ENCODE measurements at places on chromosomes 1 and 21.

- no peak for DNase-seq
These were observed 25.7 kb downstream of the LAMB3 start for GRCh38 chr1:209626346-209627026.

DNA sequence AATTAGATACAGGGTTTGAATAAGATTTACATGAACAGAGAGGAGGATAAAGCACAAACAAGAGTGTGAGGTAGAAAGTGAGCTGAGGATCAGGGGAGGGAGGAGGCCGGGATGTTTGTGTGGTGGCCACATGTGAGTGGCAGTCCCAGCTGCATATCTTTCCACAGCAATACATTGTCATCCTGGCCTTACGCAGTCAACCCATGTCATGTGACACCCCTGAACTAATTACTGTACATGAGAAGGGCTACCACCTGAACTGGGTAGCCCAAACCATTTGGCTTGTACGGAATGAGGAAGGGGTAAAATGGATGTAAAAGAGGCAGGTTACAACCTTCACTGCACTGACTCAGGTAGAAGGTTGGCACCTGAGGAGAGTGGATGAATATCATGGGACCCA lies 4.2 kb downstream of the SLAMF7 start:
- DNase-seq: no peak

GRCh38 chr1:1197551-1198422 lies 8.6 kb downstream of the TNFRSF18 start:
- DNase-seq: no peak

DNA sequence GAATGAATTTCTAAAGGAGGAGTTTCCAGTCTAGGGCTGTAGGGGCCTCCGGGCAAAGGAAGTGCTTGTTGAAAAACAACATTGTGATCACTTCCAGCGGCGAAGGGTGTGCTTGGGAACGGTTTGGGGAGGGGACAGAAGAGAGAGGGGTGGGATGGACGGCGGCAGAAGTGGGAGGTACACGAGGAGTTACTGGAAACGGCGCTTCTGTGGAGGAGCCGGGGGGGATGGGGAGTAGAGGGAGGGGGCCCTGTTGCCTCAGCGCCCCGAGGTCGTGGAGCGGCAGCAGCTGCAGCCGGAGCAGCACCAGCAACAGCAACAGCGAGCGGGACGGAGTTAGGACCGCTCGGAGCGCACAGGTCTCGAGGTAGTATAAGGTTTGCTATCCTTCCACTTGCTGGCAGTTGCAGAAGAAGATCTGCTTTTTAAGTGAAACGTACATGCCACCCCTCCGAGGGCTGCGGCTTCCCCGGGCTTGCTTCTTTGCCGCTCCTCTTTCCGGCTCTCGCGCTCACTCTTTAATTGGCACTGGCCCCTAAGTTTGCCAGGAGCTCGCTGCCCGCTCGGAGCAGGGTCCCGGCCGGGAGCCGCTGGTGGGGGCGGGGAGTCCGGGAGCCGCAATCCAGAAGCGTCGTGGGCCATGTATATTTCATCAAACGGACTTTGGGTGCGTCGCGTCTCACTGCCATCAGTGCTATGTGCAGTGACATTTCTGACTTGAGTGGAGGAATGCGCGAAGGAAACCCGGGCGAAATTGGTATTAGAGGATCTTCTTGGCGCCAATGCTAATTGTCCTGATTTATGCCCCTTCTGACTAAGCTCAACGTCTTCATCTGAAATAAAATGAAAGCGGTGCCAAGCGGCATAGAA lies 771 bp upstream of the NTNG1 start:
- no peak for DNase-seq

- DNase-seq: peak; percentile 51
These were observed 2.9 kb upstream of the LRP8 start for GRCh38 chr1:53330819-53331218.

DNA sequence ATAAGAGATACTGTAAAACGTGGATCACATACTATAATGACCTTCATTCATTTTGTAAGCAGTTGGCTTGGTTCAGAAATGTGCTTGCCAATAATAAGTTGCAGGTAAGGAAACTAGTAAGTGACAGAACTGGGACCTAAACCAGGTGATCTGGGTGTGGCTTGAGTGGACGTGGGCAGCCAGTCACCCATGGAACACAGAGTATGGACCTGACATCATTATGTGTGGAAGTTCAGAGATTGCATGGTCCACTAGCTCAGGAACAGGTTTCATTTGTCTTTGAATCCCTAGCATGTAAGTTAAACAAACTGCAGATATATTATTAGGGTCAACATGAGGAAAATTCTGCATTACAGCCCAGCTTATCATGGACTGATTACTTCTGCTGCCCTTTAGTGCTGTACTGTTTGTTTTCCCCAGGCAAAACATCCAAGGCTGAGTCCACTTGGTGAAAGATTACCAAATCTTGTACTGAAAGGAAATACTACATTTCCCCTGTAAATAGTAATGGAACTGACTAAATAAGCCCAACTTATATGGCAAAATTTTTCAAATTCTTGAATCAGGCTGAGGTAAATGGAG lies 327.3 kb upstream of the SGIP1 start:
- DNase-seq: no peak

GRCh38 chr21:39915881-39916280 lies 48.6 kb downstream of the PCP4 start:
- no peak for DNase-seq

GRCh38 chr1:27883536-27883935 lies 11.2 kb downstream of the THEMIS2 start:
- no peak for DNase-seq

GRCh38 chr1:226697929-226698544 lies 41.0 kb downstream of the ITPKB start:
- DNase-seq: peak; percentile 94

DNA sequence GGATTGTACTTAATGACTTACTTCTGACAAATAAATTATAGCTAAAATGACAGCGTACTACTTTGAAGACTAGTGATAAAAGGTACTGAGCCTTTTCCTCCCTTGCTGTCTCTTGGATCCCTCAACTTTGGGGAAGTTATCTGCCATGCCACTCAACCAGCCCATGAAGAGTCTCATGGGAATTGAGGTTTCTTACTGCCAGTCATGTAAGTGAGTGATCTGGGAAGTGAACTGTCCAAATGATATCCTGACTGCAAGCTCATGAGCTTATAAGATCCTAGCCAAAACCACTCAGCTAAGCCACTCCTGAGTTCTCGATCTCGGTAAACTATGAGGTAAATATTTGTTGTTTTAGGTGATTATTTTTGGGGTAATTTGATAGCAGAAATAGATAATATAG lies 247.8 kb downstream of the NCAM2 start:
- DNase-seq: no peak

DNA sequence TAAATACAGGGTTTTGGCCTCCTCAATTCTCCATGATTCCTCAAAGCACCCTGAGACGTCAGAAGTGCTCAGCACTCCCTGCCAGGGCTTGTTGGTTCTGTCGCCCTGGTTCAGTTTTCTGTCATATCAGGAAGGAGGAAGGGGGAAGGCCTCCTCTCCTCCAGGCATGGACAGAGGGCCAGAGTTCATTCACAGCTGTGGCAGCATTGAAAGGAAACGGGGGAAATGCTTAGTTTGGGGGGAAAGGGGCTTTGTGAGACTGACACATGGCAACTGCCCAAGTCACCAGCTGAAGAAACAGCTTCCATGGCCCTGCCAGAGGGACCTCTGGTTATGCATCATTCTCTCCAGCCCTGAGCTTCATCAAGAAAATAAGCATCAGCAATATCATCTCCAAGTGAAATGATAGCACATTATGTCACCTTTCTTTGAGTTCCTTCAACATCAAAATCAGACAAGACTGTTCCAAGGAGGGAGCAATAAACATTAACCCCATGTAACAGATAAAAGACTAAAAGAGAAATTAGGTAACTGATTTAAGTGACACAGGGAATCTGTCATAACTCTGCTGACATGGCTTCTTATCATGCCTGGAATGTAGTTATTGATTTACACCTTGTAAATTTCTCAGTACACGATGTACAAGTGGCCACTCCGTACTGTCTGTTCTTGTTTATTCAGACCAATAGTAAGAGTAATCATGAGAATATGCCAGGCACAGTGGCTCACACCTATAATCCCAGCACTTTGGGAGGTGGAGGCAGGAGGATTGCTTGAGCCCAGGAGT lies 103.2 kb upstream of the SLC25A33 start:
- no peak for DNase-seq

DNA sequence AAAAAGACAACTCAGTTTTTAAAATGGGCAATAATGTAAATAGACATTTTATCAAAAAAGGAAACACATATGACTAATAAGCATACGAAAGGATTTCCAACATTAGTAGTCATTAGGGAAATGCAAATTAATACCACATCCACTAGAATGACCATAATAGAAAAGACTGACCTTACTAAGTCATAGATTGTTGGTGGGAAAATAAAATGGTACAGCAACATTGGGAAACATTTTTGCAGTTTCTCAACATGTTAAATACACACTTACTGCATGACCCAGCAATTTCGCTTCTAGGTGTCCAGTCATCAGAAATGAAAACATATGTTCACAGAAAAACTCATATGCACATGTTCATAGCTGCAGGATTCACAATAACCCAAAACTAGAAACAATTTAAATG lies 29.9 kb upstream of the SLC44A3 start:
- no peak for DNase-seq

- DNase-seq: no peak
These were observed 141.2 kb downstream of the COL24A1 start for GRCh38 chr1:86015375-86015774.

GRCh38 chr21:32455548-32455947 lies 43.0 kb downstream of the EVA1C start:
- DNase-seq: peak; percentile 51

- no peak for DNase-seq
These were observed 35.6 kb upstream of the SLC16A1 start for GRCh38 chr1:112991402-112992120.

DNA sequence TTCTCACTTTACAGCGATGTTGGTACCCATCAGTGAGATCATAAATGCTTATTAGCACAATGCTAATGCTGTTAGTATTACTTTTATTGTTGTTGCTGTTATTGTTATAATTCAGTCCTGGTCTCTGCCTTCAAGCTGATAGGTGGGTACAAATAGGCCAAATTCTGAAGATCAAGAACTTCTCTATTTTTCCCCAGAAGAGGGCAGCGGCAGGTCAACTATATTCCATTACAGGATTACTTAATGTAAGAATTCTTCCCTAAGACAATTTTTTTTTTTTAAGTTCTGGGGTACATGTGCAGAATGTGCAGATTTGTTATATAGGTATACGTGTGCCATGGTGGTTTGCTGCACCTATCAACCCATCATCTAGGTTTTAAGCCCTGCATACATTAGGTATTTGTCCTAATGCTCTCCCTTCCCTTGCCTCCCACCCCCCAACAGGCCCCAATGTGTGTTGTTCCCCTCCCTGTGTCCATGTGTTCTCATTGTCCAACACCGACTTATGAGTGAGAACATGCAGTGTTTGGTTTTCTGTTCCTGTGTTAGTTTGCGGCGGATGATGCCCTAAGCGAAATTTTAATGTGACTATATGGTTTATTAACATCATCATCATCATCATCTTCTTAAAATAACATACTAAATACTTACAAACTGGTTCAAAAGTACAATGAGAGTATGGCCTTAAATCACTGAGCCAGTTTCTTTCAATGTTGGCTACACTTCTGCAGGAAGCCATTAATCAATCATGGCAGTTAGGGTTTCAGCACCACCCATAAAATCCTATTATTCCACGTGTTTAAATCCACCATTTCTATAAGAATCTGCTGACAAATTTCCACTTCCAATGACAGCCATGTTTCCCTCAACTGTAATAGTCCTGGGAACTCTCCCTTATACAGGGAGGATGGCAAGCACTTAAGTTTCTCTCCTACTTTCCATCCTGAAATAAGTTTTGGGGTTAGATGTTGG lies 19.2 kb downstream of the SLC19A2 start:
- DNase-seq: peak; percentile 63

- no peak for DNase-seq
These were observed 32.5 kb upstream of the SLC44A3 start for GRCh38 chr1:94787691-94788090.

DNA sequence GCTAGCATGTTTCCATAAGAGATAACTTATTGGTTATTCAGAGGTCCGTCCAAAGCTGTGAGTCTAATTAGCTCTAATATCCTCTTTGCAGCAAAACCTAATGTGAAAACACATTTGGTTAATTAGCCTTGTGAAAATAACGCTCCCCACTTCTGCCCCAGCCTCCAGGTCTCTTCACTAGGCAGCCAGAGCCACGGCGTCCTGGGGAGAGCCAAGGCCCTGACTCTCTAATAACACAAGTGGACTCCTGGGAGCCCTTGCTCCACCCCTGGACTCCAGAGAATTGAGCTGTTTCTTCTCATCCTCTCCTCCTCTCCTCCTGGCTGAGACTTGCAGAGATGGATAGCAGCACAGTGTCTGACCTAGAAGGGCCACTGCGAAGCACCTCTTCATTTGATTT lies 78.8 kb downstream of the CCDC185 start:
- no peak for DNase-seq

DNA sequence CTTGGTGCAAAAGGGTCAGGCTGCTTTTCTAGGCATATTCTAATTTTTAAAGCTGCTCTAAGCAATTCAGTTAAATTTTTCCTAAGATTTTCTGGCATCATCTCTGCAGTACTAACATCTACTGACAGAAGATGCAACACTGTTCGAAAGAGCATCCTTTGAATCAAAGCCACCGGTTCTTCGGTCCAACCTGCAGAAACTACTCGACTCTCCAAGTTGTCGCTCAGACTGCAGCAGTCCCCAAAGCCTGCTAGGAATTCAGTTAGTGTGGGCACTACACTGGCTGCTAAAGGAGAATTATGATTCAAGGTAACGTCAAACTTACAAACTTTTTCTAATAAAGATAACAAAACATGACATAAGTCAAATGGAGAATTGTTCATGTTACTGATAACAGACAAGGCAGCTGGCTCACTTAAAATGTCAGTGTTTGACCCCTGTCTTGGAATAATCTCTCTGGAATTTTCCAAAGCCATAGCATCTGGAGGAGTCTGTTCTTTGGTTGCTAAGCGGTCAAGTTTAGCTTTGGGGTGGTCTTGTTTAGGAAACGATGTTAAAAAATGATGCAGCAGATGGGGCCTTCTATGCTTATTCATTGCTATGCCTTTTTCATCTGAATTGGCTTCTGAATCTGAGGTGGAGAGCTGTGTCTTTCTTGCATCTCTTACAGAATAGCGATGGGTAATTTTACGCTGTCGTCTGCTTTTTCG lies 56.9 kb downstream of the LYST start:
- no peak for DNase-seq

GRCh38 chr1:79469139-79469538 lies 462.6 kb upstream of the ADGRL4 start:
- DNase-seq: no peak

GRCh38 chr1:234368320-234369032 lies 4.8 kb upstream of the COA6 start:
- DNase-seq: peak; percentile 45

DNA sequence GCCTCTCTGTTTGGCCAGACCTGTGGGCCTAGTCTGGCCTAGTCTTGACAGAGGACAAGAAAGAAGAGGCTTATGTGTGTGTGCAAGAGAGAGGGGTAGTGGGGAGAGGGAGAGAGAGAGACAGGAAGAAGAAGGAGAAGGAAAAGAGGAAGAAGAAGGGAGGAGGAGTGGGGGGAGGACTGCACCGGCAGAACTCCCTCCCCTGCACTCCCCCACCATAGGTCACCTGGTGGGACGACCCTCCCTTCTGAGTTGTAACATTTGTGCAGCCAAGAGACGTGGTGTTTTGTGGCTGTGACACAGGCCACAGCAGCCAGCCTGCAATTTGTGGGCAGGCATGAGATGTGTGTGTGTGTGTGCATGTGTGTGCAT lies 4.3 kb downstream of the INAVA start:
- no peak for DNase-seq

GRCh38 chr1:230868736-230869385 lies 540 bp upstream of the C1orf198 start:
- peak; percentile 76 for DNase-seq

GRCh38 chr1:56146449-56146848 lies 432.9 kb downstream of the PLPP3 start:
- no peak for DNase-seq
